ENCODE measurements at places on chromosomes 3 and 15.

- DNase-seq, result no peak
These were observed 57.1 kb downstream of the SNTN start for GRCh38 chr3:63709576-63709975.

GRCh38 chr3:155001289-155002010, 78.7 kb upstream of the MME start:
- no peak for DNase-seq

- no peak for DNase-seq
These were observed 641.5 kb upstream of the NECTIN3 start for GRCh38 chr3:110430146-110430545.

- no peak for DNase-seq
These were observed 42.3 kb downstream of the ZDHHC19 start for GRCh38 chr3:196168808-196169391.

DNA sequence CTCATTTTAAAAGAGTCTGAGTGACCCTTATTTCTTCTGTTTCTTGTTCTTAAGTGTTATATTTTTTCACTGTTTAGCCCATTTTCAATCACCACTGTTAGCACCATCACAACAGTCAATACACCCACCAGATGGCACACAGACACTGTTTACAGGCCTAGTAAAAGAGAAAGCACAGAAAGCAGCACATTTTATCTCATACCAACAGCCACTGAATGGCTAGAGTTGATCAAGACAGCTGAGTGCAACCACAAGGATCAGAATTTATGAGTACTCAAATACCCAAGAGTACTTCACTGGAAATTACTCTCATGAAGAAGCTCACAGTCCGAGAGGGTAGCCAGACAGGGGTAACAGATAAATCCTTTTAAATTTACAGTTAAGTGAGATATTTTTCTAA, 127.0 kb downstream of the TFDP2 start:
- peak; percentile 47 for DNase-seq

DNA sequence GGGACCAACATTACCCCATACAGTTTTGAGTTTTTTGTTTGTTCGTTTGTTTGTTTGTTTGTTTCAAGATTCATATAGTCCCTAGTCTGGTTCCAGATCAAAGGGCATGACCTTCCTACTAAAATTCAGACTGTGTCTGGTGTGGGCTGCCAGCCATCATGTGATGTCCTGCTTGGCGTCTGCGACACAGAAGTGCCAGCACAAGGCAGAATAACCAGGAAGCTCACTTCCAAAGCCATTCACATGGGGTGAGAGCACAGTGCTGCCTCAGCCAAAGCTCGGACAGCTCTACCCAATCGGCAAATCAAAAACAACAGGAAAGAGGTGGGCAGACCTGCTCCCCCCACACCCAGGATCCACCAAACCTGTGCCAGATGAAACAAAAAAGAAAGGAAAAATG, 142.6 kb upstream of the THBS1 start:
- no peak for DNase-seq

DNA sequence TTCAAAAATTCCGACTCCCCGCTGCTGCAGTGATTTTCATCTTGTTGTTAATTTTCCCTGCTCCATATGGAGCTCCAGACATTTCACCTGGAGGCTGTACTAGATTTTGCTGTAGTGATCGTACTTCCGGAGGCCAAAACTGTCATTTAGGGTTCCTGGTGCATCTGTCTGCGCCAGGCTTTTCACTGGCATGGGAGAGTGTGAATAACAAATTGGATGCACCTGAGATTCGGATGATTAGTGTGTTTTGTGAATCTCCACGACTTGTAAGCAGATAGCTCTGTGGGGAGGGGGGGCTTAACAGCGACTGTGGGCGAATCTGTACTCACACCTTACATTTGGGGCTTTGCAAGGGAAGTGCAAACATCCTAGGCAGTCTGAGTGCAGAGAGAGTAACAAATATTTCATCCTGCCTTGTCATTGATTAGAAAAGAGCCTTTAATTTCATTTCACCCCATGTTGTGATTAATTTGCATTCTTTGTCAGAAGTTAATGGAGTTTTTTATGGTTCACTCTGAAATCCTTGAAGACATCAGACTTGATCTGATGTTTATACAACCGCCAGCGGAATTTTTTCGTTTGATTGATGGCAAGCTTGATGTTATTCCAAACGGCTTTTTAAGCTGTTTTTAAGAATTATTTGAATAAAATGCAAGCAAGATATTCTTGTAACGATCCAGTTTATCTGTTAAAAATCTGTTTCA, 92.5 kb upstream of the SKOR1 start:
- DNase-seq, result no peak

- peak; percentile 95 for DNase-seq
These were observed at the start of gene DAPK2 for GRCh38 chr15:64046421-64047153. TSS of gene DAPK2 (minus strand) at chr15:64046485. CDS start at chr15:64040261, 6,224 bp downstream.

DNA sequence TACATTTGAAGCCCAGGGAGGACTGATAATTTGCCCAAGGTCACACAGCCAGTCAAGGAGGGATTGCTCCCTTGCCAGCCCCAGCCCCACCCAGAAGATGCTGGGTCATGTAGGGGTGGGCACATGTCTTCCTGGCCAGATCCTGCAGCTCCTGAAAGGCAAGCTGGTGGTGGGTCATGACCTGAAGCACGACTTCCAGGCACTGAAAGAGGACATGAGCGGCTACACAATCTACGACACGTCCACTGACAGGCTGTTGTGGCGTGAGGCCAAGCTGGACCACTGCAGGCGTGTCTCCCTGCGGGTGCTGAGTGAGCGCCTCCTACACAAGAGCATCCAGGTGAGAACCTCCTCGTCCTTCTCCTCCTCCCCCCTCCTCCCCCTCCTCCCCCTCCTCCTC, 13.2 kb downstream of the ISG20 start:
- no peak for DNase-seq

GRCh38 chr3:69699183-69699582, 40.1 kb upstream of the MITF start:
- no peak for DNase-seq

DNA sequence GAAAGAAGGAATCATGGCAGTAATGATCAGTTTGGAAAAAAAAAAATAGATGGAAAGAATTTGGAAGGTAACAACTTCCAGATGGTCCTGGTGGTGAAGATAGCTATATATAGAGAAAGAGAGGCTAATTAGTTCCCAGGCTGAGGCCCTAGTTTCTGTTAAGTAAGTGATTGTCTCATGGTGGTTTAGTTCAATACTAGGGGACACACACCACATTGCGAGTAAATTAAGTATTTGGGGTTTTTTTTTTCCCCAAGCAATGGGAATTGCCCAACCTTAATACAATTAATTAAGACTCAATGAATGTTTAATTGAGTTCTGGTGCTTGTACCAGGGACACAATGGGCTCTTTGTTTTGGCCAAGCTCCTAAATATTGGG, 143.8 kb upstream of the WNT5A start:
- DNase-seq, result no peak

DNA sequence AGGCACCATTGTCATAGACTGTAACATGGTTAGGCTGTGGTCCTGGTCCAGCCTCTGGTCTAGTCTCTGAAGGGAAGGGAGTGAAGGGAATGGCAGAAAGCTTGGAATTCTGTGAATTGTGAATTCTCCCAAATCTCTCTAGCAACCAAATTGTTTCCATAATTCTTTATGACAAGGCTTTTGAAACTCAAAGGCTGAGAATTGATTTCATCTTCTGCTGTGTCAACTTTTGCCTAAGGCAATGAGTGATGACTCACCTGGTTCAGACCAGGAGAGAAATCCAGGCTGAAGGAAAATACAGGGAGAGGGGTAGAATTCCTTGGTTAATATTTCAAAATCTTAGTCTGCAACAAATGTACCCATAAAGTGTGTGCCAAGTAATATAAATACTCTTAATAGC, 82.6 kb upstream of the ADPGK start:
- no peak for DNase-seq

DNA sequence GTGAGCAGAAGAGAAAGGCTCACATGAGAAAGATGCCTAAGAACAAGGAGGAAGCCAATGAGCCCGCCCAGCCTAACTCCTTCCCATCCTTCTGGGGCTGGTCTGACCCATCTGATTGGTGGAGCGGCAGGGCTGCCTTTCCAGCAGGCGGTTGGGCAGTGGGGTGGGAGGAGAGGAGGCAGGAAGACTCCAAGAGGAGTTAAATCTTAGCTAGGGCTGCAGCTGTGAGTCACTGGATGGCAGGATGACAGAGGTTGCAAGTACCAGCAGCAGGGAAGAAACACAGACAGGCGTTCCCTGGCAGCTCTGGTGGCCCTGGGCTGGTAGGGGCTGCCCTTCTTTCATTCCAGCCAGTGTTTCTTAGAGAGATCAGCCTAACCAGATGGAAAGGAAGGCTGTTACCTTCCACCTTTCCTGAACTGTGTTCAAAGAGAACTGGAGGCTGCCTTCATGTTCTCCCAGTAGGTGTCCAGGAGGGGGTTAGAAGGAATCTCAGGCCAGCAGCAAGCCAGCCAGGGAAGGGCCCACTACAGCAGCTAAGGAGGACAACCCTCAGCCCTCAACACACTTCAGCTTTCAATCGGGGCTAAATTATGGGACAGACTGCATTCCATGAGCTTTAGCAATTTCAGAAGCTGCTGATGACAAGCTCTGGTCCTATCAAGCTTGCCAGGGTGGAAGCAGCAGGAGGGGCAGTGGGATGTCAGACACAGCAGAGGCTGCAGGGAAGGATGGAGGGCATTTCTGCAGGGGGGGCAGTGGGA, 50.3 kb downstream of the CHSY1 start:
- DNase-seq, result no peak

GRCh38 chr15:31014608-31014925, 23.1 kb upstream of the MTMR10 start:
- DNase-seq, result no peak

- DNase-seq, result no peak
These were observed 18.3 kb downstream of the UBAP1L start for GRCh38 chr15:65096481-65097385.

DNA sequence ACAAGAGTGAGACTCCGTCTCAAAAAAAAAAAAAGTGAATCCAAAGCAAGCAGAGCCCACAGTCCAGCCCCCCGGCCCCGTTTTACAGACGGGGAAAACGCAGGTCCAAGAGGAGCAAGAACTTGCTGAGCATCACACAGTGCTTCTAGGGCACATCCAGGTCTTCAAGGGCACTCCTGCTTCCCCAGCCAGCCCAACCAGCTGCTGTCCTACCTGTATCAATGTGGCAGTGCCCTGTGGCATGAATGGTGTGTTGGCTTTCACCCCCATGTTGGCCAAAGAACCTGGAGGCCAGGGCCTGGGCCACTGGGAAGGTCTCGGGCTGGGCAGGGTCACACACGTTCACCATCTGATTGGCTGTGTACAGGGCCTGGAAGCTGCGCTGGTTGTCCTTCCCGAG, 4.6 kb downstream of the MAN2C1 start:
- no peak for DNase-seq

GRCh38 chr15:62509395-62509958, 344.4 kb upstream of the C2CD4B start:
- no peak for DNase-seq

- DNase-seq, result no peak
These were observed 3.0 kb downstream of the TMEM207 start for GRCh38 chr3:190446573-190447279.

GRCh38 chr15:95394186-95395067, 936.1 kb upstream of the NR2F2 start:
- no peak for DNase-seq

GRCh38 chr3:37708789-37709188, 152.9 kb upstream of the CTDSPL start:
- no peak for DNase-seq

- DNase-seq, result peak; percentile 65
These were observed 83.3 kb upstream of the MYO5C start for GRCh38 chr15:52378746-52379394.

- no peak for DNase-seq
These were observed 524.2 kb downstream of the NLGN1 start for GRCh38 chr3:173921732-173922131.

- DNase-seq, result no peak
These were observed 19.9 kb upstream of the RPL29 start for GRCh38 chr3:52015438-52016228.

GRCh38 chr3:135513106-135514059, 452.1 kb upstream of the PPP2R3A start:
- DNase-seq, result no peak

- no peak for DNase-seq
These were observed 58.7 kb downstream of the P2RY1 start for GRCh38 chr3:152893647-152894046.

DNA sequence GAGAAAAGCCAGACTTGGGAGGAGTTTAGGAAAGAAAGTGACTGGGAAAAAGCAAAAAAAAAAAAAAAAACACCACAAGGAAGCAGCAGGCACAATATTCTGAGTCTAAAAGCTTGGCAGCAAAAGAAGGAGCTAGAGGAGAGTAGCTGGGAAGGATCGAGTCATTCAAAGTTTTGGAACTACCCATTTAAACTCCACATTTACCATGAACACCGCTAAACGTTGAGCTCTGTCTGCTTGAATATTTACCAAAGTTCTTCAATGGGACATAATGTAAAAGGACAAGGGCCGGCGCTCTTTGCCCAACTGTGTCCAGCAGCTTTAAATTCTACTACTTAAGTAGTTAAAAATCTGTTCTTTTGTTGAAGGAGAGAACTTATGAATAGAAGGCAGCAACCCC, 481.9 kb downstream of the FOXP1 start:
- DNase-seq, result no peak

GRCh38 chr3:116046350-116046749, 398.9 kb downstream of the LSAMP start:
- DNase-seq, result no peak

DNA sequence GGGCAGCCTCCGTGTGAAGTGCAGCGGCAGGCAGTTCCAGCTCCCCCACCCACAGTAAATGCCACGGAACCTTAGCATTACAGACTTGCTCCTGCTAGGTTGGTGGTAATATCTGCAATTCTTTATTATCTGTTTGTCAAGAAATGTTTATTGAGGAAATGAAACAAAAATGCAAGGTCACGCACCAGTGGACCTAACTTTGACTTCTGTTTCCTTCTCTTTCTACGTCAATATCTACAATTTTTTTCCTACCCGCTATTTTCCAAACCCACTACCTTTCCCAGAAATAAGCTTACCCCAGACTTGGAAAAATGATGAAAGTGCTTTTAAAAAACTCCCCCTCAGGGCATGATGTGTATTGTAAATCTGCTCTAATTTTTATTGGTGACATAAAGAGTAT, 18.9 kb downstream of the ILDR1 start:
- no peak for DNase-seq

DNA sequence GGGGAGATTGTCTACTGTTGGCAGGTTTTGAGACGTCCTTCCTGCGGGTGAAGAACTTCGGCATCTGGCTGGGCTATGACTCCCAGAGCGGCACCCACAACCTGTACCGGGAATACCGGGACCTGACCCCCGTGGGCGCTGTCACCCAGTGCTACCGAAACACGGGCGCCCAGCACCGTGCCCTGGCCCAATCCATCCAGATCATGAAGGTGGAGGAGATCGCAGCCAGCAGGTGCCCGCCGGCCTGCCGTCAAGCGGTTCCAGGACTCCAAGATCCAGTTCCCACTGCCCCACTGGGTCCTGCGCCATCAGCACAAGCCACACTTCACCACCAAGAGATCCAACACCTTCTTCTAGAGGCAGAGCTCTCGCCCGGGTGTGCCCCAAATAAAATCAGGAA, 194.9 kb upstream of the EPHA6 start:
- no peak for DNase-seq
